NCI-H748 treated with DMSO at 0.1 percent for 48 hours (cell line): ENCODE measurements at places on chromosomes 3 and 15.

- DNase-seq, result no peak
Observed at GRCh38 chr3:130901463-130902204, 7.8 kb downstream of the ATP2C1 start.

- no peak for DNase-seq
Observed at GRCh38 chr3:64272842-64273241, 47.6 kb upstream of the PRICKLE2 start.

GRCh38 chr15:53354874-53355273 lies 404.6 kb downstream of the WDR72 start:
- no peak for DNase-seq

- no peak for DNase-seq
Observed at GRCh38 chr15:37100966-37101215, 542 bp upstream of the MEIS2 start.

DNA sequence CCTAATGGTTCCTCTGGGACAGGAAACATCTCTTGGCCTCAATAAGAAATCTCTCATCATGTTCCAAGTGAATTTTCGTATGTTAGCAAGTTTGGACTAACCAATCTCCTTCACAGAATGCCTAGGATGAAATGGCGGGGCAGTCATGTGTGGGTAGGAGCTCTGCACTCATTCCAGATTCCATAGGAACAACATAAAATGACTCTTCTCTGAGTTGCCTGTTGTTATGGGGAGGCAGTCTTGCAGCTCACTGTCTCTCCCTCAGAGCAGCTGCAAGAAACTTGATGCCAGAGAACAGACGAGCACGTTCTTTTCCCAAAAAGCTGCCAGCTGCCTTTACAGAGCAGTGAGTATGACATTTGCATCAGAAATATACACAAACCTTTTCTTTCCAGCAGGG lies 34.1 kb downstream of the SPATA12 start:
- no peak for DNase-seq

DNA sequence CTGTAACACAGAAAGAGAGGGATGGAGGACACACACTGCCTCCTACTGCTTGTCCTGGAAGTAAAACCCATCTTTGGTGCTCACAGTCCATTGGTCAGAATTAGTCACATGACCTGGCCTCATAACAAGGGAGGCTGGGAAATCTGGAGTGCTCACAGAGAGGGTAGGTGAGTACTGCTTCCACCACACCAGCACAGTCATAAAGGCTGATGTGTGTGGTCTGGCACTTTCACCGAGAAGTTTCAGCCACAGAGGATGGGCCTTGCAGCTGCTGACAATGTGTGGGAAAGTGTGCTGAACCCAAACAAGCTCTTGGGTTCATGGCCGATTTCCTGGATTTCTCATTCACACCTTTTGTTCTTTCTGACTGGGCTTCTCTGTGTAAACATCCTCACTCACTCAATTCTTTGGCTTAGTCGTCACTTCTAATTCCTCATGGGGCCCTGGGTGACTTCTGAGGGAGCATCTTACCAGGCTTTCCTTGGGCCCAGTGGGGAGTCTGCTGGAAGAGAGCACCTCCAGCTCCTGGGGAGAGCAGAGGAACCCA lies 100.7 kb downstream of the ASB7 start:
- no peak for DNase-seq

GRCh38 chr15:78264304-78265136 lies at the start of gene DNAJA4:
Gene DNAJA4 (plus strand): TSS chr15:78264562. CDS start chr15:78264764, 202 bp downstream.
- DNase-seq, result no peak

GRCh38 chr15:100723315-100723801 lies 121.0 kb downstream of the ASB7 start:
- DNase-seq, result no peak

DNA sequence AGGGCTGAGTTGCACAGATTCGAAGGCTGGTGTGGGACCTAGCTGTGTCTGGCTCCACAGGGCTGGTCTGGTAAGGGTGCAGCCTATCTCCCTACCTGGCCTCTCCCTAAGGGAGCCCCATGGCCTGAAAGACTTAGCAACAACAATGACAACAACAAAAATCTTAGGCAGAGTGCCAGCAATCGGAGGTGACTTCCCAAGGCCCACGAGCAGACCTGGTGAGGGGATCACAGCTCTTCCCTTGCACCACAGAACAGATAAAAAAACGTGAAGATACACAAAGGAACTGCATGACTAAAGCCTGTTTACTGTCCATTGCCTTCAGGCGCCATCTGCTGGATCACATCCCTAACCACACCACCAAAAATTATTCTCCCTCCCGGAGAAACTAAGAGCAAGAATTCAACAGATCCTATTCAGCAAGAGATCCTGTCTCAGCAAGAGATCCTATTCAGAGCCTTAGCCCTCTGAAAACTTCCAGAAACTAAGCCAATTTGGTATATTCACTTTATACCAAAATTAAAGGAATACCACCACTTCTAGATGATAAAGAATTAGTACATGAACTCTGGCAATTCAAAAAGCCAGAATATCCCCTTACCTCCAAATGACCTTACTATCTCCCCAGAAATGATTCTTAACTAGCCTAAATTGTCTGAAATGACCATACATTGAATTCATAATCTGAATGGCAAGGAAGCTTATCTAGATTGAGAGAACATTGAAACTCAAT lies 24.1 kb upstream of the OR5K4 start:
- DNase-seq, result no peak
